ENCODE measurements at places on chromosomes 16 and 17.
A peak's percentile ranks its signal among the peaks of the same experiment; 100 is the strongest.

DNA sequence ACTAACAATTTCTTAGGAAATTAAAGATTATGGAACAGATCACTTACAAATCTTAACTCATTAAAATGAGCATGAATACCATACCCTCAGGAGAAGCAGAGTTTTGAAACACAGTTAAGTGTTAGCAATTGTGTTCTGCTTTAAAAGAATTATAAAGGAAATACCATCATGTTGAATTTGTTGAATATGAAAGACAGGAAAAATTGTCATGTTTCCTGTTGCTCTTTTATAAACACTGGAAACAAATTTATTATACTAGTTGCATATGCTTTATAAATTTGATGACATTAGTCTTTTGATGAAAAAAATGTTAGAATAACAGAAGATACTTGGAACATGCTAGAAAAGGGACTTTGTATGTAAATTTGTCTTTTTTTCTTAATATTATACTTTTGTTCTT is 59.7 kb downstream of the VMP1 start:
- no peak for DNase-seq

GRCh38 chr17:44256671-44257070 is 11.3 kb downstream of the SLC4A1 start:
- DNase-seq = no peak

DNA sequence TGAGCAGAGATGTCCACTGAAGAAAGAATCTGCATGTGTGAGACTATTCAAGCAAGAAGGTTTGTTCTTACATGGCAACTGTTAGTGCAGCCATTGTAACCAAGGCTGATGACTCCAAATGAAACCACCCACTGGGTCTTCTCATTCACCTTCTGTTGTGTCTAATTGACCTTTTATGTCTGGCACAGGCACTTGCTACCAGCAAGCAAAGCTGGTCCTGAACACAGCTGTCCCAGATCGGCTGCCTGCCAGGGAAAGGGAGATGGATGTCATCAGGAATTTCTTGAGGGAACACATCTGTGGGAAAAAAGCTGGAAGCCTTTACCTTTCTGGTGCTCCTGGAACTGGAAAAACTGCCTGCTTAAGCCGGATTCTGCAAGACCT is 3.6 kb downstream of the CDC6 start:
- no peak for DNase-seq

GRCh38 chr17:67518876-67519275 is 141.8 kb downstream of the PITPNC1 start:
- DNase-seq = peak; percentile 81

DNA sequence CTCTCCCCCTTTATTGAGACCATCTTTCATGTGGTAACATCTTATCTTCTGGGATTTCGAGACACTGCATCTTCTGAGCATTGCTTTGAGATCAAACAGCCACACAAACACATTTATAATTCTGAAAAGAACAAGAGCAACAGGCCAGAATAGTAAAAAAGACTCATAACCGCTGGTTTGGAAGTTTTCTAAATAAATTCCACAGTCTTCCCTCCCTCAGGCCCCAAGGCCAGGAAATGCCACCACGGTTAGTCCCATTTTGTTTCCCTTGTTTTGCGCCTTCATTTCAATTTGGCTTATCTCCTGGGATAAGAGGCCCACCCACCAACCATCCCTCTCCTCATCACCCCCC is 25.3 kb downstream of the LITAF start:
- DNase-seq = peak; percentile 70

- no peak for DNase-seq
Measured at GRCh38 chr16:16151315-16151714, 72.0 kb downstream of the ABCC6 start.

GRCh38 chr17:19647697-19648474 is 665 bp upstream of the ALDH3A2 start:
- DNase-seq = peak; percentile 75

- no peak for DNase-seq
Measured at GRCh38 chr17:22337467-22337866, 645.1 kb downstream of the KCNJ18 start.

- DNase-seq = no peak
Measured at GRCh38 chr17:29085223-29085622, 42.3 kb downstream of the PIPOX start.

- DNase-seq = peak; percentile 27
Measured at GRCh38 chr16:715477-716199, 720 bp downstream of the METRN start.

GRCh38 chr17:32298721-32299579 is 33.3 kb downstream of the RHBDL3 start:
- DNase-seq = peak; percentile 78

GRCh38 chr16:23595951-23596720 is at the start of gene NDUFAB1:
TSS of gene NDUFAB1 (minus strand) at chr16:23596316. CDS start at chr16:23596290, 26 bp downstream.
- DNase-seq = peak; percentile 90

GRCh38 chr16:84883301-84883700 is 63.5 kb downstream of the CRISPLD2 start:
- DNase-seq = peak; percentile 52

DNA sequence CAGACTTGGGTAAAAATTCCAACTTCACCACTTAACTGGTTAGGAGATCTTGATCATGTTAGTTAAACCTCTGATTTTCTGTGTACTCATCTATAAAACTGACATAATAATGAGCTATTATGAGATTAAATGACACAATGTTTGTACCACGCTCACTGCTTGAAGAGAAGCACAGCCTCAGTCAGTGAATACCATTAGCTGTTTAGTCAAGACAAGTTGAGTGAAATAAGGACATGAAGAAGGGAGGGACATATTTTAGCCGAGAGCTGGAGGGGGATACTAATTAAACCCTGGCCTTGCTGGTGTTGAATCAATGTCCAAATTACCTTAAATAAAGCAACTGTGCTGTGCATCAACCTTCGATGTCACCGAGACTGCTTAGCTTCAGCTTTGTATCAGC is 105.1 kb upstream of the TOX3 start:
- no peak for DNase-seq

GRCh38 chr17:50425682-50426471 is at the start of gene ACSF2:
TSS of gene ACSF2 (plus strand) at chr17:50426218. CDS start at chr17:50426262, 44 bp downstream.
- peak; percentile 56 for DNase-seq

DNA sequence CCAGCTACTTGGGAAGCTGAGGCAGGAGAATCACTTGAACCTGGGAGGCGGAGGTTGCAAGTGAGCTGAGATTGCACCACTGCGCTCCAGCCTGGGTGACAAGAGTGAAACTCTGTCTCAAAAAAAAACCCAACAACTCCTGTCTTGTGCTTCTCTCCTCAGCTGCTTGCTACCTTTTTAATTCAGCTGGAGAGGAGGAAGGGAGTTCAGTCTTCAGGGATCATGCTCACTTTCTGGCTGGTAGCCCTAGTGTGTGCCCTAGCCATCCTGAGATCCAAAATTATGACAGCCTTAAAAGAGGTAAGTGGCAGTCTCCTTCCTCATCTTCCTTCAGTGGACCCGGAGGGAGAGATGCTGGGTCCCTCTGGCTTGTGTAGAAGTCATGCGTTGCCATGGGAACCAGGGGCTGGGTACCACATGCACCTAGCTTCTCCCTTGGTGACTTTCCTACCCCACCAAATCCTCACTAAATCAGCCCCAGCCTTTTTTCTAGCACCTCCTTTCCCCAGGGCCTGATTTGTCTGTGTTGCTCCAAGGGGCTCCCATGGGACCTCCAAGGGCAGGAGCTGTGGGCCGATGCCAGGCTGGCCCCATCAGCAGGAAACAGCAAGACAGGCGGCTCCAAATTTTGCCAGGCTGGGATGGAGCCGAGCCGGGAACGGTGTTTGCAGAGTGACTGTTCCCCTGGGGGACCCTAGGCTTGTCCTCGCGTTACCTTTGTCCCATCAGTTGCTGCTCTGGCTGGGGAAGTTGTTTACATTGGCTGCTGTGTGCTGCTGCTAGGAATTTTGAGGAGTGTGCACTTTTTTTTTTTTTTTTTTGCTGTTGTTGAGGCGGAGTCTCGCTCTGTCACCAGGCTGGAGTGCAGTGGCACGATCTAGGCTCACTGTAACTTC is 65.2 kb downstream of the ABCC1 start:
- peak; percentile 65 for DNase-seq

- no peak for DNase-seq
Measured at GRCh38 chr17:32570081-32570396, 83.2 kb downstream of the CDK5R1 start.
